ENCODE measurements at places on chromosomes 7 and 10.

DNA sequence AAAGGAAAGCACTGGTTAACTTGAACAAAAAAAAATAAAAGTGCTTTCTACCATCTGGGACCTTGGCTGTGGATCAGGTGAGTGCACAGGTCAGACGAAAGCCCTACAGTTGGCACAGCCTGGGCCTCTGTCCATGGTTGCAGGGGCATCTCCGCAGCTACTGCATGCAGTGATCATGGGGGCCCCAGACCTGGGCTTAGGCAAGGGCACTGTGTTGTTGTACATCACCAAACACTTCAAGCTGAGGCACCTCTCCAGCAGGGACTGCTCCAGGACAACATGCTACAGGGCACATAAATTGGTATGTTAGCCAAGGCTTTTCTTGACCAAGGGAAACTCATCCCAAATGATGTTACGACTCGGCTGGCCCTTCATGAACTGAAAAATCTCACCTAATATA lies 23.5 kb downstream of the KLHL7 start:
- DNase-seq, result no peak

GRCh38 chr7:51467384-51468017 lies 150.9 kb upstream of the COBL start:
- no peak for DNase-seq

- DNase-seq, result no peak
Measured at GRCh38 chr10:78861529-78862327, 207.0 kb upstream of the ZMIZ1 start.

DNA sequence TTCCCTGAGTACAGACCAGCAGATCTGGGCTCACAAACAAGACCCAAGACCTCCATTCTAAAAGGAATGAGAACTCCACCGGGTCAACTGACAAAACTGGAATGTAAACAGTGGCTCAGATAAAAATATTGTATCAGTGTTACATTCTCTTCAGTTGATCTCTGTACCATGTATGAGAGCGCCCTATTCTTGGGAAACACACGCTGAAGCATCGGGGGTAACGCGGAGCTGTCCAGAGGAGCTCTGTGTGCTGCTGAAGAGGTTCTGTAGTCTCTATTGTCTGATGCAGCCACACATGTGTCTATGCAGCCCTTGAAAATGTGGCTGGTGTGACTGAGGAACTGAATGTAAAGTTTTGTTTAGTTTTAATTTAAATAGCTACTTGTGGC lies 39.7 kb downstream of the HIPK2 start:
- no peak for DNase-seq

GRCh38 chr10:96667401-96667800 lies 52.9 kb downstream of the PIK3AP1 start:
- no peak for DNase-seq

GRCh38 chr10:7239312-7239985 lies 171.4 kb downstream of the SFMBT2 start:
- no peak for DNase-seq

DNA sequence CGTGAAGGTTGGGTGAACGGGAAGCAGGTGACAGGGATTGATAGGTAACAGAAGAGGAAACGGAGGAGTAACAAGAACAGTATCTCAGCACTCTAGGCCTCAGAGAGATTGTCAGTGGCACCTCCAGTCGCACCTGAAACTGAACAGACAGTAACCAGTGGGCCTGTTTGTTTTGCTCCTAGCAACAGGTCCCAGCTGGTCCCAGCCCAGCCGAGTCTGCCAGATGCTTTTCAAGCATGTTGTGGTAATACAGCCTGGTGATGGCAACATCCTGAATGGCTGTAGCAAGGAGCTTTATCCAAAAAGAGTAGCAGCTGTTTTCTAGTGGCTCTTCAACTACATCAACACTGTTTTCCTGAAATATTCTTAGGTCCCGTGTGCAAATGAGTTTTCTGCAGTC lies 4.7 kb downstream of the CACNB2 start:
- DNase-seq, result peak; percentile 14

Data from NCI-H82 (cell line).